Mesothelial cell of epicardium (in vitro differentiated cells): ENCODE measurements at places on chromosomes 16 and 17. TPM values are rescaled to one million over a fixed set of nuclear protein-coding genes. Genes with fewer than 3 reads are reported as not detected.
A peak's percentile ranks its signal among the peaks of the same experiment; 100 is the strongest.

FAM234A gene
- 133 to 137 TPM (median 137 TPM) in 3 replicates for total RNA-seq

- no peak for DNase-seq
- no peaks in the 10 kb centered on the region for H3K36me3 ChIP-seq
- H3K4me3 ChIP-seq: no peak overlapping the region
Measured at GRCh38 chr16:27284865-27285675, 16.5 kb upstream of the NSMCE1 start.

- no peak for DNase-seq
- peaks cover 4% of the 10 kb centered on the region for H3K36me3 ChIP-seq
- H3K27me3 ChIP-seq: peaks cover 2% of the 10 kb centered on the region
- H3K4me1 ChIP-seq: peaks cover 15% of the 10 kb centered on the region
Measured at GRCh38 chr16:65195998-65196397, 74.1 kb upstream of the CDH11 start.

CACNG1 gene
- 0.18 to 0.23 TPM (median 0.20 TPM) in 3 replicates for total RNA-seq

DNA sequence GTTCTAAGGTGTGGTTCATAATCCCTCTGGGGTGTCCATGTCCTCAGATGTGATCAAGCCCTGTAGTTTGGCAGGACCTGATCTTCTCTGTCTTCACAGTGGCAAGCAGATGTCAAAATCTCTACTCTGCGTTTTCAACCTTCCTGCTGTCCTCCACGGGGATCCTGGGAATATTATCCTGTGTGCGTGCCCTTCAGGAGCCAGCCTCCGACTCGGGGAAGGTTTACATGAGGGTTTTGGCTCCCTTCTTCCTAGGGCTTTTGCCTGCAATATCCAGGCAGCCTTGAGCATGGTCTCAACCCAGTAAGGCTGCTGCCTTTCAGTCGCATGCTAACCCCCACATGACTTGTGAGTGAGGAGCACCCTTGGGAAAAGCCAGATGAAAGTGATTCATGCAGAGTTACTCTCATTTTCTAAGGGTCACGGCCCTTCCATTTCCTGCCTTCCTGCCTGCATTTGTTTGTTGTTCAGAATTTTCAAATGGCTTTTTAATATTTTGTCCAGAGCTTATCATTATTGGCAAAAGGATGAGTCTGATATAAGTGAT lies 202.2 kb upstream of the CHMP6 start:
- H3K27me3 ChIP-seq: no peaks in the 10 kb centered on the region
- peaks cover 8% of the 10 kb centered on the region for H3K36me3 ChIP-seq
- no peak for DNase-seq

DNA sequence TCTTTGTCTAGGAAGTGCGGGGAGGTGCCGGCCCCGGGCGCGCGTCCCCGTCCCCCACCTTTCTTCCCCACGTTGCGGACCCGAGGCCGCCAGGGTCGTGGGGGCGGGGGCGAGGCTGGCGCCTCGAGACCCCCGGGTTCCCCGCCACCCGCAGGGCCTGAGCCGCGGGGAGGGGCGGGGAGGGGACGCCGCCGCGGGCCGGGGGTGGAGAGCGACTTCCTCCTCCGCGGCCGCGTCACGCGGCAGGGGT lies 1.8 kb upstream of the ACTG1 start:
- H3K36me3 ChIP-seq: peaks cover 28% of the 10 kb centered on the region
- no peak for DNase-seq
- peak overlapping the region; percentile 77 for H3K4me3 ChIP-seq
- H3K27ac ChIP-seq: peak overlapping the region; percentile 93

- DNase-seq: no peak
- peaks cover 67% of the 10 kb centered on the region for H3K27me3 ChIP-seq
- H3K4me1 ChIP-seq: no peaks in the 10 kb centered on the region
- H3K4me3 ChIP-seq: no peak overlapping the region
- no peak overlapping the region for H3K27ac ChIP-seq
- H3K36me3 ChIP-seq: no peaks in the 10 kb centered on the region
Measured at GRCh38 chr16:23929856-23930255, 94.1 kb downstream of the PRKCB start.

GRCh38 chr17:40442392-40443195 lies 656 bp upstream of the IGFBP4 start:
- H3K36me3 ChIP-seq: no peaks in the 10 kb centered on the region
- peak overlapping the region; percentile 58 for H3K4me3 ChIP-seq
- peaks cover 19% of the 10 kb centered on the region for H3K27me3 ChIP-seq
- peaks cover 25% of the 10 kb centered on the region for H3K4me1 ChIP-seq

MMP2 gene
- total RNA-seq: 383 to 396 TPM (median 385 TPM) in 3 replicates

GRCh38 chr17:850851-851763 lies 69.0 kb downstream of the MRM3 start:
- H3K27me3 ChIP-seq: no peaks in the 10 kb centered on the region
- no peak for DNase-seq
- H3K27ac ChIP-seq: peak overlapping the region; percentile 88
- no peaks in the 10 kb centered on the region for H3K36me3 ChIP-seq
- H3K4me3 ChIP-seq: no peak overlapping the region
- peaks cover 46% of the 10 kb centered on the region for H3K4me1 ChIP-seq

DNA sequence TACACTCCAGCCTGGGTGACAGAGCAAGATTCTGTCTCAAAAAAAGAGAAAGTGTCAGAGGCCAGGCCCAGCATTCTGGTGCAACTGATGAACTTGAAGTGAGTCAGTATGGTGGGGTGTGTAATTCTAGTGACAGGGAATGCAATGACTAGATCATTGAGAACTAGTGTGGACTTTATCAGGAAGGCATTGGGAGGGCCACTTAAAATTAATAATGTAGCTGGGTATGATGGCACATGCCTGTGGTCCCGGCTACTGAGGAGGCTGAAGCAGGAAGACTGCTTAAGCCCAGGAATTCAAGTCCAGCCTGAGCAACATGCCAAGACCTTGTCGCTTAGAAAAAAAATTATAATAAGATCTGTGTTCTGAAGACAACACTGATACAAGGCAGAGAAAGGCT lies 90.8 kb downstream of the STX8 start:
- H3K27me3 ChIP-seq: no peaks in the 10 kb centered on the region
- no peak overlapping the region for H3K4me3 ChIP-seq
- peaks cover 15% of the 10 kb centered on the region for H3K36me3 ChIP-seq
- no peak for DNase-seq
- no peaks in the 10 kb centered on the region for H3K4me1 ChIP-seq
- no peak overlapping the region for H3K27ac ChIP-seq

GRCh38 chr17:59413014-59413766 lies 81.7 kb downstream of the YPEL2 start:
- no peak overlapping the region for H3K27ac ChIP-seq
- peaks cover 4% of the 10 kb centered on the region for H3K4me1 ChIP-seq
- DNase-seq: no peak

KRT36 gene
- not detected in 3 replicates for total RNA-seq
